ENCODE measurements at places on chromosomes 11 and 22.

GRCh38 chr22:49948958-49949913 lies 11.3 kb upstream of the PIM3 start:
- no peak for DNase-seq

DNA sequence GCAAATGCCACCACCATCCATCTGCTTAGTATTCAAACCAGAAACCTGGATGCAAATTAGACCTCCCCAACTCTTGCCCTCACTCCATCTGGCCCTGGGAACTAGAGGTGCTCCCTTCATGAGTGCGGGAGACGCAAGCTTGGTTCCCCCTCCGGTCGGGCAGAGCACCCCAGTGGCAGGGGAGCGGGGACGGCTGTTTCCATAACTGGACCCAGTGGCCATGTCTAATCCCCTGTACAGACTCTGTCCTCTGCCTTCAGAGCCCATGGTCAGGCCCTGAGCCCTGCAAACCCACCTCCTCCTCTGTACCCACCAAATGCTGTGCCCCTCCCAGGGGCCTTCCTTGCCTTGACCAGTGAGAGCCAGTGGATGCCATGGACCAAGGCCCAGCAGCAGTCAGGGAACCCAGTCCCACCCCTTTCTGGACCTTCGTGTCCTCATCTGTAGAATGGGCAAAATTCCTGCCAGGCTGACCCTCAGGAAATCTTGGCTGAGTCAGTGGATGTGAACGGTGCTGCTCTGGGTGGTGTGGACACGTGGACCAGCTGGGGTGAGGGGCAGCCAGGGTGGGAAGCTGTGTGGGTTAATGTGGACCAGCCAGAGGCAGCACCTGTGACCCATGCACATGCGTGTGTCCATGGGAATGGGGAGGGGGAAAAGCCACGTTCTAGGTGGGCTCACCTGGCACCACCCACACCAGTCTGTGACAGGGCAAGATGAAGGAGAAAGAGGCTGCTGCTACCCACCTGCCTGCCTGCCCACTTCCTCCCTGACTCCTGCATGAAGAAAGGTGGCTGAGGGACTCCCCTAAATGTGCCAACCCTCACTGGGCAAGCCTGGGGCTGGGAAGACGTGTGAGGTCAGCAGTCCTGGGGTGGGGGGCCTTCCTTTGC lies 72.8 kb downstream of the LRRC32 start:
- DNase-seq, result no peak

DNA sequence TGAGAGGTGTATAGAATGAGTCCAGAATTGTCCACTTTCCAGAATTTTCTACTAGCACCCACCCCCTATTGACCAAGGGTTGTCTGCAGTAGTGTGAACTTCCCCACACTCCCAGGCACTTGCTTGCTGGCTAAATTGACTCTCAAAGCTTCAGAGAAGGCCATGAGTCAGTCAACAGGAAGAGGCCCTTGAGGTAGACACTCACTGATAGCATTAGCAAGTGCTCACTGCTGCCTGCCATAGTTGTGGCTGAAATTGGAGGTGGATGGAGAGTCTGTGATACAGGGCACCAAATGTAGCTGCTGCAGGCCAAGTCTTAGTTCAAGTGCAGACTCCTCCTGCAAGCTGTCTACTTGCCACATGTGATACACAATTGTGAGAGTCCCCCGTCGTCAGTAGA lies 156.8 kb downstream of the SPON1 start:
- DNase-seq, result no peak

DNA sequence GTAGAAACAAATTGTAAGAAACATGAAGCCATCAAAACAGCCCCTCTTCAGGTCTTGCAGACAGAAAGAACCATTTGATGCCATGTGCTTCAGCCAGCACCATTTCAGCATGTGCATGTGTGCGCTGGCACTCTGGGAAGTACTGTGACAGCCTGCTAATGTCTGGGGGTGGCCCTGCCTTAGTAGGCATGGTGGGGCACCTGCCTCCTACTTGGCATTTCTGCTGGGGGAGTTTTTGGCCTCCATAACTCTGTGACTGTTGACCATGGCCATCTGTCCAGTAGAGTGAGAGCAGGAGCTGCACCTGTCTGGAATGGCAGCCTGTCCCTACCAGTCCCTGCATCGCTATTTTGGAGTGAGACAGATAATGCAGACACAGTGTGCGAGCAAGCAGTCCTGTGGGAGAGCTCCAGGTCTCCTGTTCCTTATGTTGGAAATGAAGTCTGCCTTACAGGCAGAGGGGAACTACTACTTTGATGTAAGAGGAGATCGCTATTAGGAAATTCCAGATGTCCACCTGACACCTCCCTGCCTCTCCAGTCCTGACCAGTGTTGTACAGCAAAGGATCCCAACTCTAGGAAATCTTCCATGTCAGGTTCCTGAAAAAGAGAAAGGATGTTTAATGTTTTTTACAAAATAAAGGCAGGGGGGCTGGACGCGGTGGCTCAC lies 102.5 kb downstream of the ATXN10 start:
- DNase-seq, result no peak

DNA sequence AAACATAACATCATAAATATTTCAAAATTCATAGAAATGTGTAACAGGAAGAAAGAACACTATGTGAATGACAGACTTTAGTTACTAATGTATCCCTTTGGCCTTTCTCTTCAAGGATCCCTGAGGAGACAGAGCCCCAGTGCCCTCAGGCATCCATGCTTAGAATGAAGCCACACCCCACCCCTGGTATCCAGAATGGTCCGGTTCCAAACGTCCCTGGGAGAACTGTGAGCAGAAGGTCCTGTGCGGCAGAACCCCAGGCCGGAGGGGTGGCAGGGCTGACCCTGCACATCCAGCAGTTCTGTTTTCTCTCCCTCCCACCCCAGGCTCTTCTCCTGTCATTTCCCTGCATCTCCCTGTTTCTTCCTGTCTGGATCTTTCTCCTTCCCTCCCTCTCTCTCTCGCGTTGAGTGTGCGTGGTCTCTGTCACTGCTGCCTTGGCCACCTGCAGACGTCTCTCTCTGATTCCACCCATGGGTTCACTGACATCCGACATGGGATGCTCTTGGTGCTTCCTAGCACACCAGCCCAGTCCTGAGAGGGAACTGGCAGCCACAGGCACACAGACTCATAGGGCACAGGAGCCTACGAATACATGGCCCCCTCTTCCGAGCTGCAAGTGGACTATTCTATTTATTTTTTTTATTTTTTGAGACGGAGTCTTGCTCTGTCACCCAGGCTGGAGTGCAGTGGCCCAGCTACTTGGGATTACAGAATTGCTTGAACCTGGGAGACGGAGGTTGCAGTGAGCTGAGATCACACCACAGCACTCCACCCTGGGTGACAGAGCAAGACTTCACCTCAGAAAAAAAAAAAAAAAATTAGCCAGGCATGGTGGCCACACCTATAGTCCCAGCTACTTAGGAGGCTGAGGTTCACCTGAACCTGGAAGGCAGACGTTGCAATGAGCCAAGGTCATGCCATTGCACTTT lies 5.7 kb downstream of the RFPL1 start:
- DNase-seq, result no peak

DNA sequence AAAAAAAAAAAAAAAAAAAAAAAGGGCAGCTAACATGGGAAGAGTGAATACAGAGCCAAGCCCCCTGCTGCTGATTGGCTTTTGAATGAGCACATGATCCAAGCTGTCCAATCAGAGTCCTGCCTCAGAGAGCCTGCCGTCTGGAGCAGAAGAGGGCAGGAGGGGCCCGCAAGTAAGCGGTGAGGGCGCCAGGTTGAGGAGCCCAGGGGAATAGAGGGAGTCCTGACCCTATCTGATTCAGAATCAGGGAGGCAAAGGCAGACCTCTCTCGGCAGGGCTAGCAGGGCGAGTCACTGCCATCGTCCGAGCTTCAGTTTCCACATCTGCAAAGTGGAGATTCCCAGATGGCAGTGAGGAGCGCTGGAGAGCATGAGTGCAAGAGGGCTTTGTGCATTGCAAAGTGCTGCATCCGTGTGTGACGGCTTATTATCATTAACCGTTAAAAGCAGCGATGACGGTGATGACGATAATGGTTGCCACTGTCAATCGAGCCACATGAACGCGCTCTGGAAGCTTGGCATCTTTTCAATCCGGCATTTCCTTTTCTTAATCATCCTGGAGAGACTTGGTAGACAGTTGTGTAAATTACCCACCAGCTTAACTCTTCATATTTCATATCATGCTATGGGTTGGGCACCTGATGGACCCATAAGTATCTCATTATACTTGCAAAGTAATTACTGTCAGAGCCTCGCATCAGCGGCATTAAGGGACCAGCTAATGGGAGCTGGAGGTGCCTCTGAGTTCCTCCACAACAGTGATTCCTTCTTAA lies 68.6 kb upstream of the ATXN10 start:
- peak; percentile 93 for DNase-seq

DNA sequence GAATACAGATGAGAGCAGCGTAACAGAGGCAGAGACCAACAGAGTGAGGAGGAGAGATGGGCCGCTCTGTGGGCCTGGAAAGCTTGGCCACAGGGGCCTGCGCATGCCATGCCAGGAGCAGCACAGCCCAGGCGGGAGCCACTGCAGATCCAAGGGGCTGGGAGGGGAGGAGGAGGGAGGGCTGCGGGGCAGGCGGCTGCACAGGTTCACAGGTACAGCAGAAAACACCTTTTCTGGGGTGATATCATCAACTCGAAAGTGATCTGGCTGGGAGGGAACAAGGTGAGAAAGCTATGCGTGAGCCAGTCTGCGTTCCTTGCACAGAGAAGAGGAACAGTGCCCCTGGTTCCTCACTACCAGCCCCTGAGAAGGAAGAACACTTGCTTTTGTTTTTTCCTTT lies 14.8 kb downstream of the VPS37C start:
- no peak for DNase-seq

DNA sequence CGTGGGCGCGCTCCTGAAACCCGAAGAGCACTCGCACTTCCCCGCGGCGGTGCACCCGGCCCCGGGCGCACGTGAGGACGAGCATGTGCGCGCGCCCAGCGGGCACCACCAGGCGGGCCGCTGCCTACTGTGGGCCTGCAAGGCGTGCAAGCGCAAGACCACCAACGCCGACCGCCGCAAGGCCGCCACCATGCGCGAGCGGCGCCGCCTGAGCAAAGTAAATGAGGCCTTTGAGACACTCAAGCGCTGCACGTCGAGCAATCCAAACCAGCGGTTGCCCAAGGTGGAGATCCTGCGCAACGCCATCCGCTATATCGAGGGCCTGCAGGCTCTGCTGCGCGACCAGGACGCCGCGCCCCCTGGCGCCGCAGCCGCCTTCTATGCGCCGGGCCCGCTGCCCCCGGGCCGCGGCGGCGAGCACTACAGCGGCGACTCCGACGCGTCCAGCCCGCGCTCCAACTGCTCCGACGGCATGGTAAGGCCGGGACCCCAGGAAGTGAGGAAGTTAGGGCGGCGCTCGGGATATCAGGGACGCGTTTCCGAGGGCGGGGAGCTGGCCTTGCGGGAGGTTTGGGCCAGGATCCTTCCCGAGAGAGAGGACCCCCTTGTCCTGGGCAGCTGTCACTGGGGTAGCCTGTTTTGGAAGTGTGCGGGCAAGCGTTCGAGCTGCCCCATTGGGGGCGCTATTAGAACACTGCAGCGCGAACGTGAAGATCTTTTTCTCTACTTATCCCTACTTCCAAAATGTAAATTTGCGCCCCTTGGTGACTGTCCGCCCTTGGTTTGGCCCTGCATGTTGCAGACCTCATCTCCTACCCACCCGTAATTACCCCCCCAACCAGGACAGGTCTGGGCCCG lies 796 bp downstream of the MYOD1 start:
- peak; percentile 80 for DNase-seq

GRCh38 chr11:57391539-57391938 lies 1.1 kb upstream of the PRG2 start:
- no peak for DNase-seq

DNA sequence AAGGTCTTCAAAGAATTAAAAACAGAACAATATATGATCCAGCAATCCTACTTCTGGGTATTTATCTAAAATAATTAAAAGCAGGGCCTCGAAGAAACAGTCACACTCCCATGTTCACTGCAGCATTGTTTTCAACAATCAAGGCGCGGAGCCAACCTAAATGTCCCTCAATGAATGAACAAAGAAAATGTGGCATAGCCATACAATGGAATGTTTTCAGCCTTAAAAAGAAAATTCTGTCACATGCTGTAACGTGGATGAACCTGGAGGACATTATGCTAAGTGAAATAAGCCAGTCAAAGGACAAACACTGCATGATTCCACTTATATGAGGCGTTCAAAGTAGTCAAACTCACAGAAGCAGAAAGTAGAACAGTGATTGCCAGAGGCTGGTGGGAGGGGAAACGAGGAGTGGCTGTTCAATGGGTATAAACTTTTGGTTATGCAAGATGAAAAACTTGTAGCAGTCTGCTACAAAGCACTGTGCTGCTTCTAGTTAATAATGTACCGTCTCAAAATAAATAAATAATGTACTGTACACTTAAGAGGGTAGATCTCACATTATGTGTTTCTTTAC lies 41.2 kb downstream of the SNX19 start:
- no peak for DNase-seq

DNA sequence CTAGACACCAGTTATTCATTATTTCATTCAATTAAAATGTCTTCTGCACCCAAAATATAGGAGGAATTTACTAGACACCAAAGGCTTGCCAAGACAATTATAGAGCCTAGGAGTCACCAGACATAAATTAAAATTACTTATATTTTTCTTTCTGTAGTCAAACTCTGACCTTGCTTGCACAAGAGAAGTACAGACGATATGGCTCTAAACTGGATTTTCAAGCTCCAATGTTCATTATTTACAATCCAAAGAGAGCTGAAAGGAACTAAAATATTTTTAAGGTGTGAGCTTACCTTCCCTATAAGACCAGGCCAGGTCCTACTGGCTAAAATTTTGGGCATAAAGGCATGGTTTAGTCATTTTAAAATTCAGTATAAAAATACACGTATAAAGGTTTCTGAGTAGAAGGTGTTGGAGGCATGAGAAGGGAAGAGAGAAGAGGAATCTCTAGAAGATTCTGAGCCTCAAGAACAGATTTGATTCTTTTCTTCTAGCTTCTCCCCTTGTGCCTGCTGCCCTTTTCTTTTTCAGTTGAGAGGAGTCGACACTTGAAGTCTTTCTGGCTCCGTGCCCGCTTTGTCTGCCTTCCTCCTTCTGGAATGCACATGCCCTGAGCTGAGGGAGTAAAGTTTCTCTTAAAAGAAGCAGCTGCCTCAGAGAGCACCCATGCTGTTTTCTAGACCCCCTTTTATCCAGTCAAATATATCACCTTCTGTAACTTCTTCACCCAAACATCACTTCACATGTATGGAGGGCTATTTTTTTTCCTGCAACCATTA lies 13.5 kb downstream of the C11orf97 start:
- no peak for DNase-seq

GRCh38 chr22:36865346-36865745 lies 4.5 kb downstream of the NCF4 start:
- peak; percentile 49 for DNase-seq

GRCh38 chr11:129959687-129960086 lies 42.9 kb downstream of the PRDM10 start:
- DNase-seq, result no peak

- DNase-seq, result peak; percentile 15
These were observed 1155.1 kb downstream of the FAM181B start for GRCh38 chr11:81578571-81578970.

DNA sequence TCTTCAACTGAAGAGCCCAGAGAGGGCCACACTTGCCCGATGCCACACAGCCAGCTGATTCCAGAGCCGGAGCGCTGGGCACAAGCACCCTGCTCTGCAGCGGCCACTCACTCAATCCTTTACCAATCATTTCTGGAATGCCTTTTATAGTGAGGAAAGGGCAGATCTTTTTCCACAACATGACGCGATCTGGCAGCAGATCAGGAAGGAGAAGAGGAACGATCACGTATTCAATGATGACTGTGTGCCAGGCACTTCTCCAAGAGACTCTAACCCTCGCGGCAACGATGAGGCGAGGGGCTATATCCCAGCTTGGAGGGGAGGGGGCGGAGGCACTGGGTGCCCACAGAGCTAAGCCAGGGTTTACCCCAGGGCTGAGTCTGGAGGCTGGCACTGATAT lies 56.3 kb upstream of the TCF20 start:
- DNase-seq, result no peak

Measured in mesendoderm (in vitro differentiated cells).